Activated CD4-positive, alpha-beta T cell treated with anti-CD3 and anti-CD28 coated beads, Interleukin-2, amount 50 U/mL, for 24 hours (primary cell): ENCODE measurements at places on chromosomes 2 and 18.
A peak's percentile ranks its signal among the peaks of the same experiment; 100 is the strongest.

DNA sequence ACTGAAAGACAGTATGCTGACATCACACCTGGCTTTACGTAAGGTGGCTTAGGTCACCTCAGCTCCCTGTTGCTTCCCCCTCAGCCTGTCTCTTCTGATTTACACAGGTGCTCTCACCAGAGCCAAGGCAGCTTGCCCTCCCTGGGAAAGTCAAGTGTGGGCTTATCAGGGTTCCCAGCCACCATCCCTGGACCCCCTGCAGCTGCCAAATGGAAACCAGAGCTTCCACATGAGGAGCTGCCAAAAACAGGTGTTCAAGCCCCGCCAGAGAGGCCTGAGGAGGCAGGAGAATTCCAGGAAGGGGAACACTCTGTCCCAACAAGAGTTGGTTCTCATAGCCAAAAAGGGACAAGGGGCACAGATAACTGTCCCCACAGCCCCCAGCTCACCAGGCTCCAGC lies 266.7 kb downstream of the ATAD2B start:
- DNase-seq: no peak

DNA sequence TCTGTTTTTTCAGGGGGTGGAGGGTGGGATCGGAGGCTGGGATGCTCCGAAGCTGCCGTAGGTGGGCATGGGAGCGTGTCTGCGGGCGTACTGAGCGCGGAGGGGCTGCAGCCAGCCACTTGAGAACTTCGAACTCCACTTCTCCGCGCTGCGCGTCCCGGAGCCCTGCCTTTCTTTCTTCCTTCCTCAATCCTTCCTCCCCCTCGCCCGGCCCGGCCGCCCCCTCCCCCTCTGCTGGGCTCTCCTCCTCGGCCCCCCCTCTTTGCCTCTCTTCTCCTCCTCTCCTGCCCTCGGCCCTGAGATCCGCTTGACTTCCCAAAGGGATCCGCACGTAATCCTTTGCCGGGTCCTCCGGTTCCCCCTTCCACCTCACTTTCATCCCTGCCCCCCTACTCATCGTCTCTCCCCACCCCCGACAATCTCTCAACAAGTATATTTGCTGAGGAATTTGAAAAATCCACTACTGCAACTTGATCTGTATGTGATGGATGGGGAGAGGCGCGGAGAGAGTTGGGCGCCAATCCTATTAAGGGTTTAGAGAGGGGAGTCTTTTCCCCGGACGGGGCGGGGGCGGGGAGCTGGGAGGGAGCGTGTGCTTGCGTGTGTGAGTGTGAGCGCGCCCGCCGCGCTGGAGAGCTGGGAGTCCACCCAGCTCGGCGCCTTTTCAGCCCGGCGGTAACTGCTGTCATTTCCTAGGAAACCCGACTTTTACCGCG lies 1.1 kb downstream of the GLI2 start:
- no peak for DNase-seq

- DNase-seq: no peak
These were observed 136.0 kb downstream of the CTIF start for GRCh38 chr18:48674758-48675351.

DNA sequence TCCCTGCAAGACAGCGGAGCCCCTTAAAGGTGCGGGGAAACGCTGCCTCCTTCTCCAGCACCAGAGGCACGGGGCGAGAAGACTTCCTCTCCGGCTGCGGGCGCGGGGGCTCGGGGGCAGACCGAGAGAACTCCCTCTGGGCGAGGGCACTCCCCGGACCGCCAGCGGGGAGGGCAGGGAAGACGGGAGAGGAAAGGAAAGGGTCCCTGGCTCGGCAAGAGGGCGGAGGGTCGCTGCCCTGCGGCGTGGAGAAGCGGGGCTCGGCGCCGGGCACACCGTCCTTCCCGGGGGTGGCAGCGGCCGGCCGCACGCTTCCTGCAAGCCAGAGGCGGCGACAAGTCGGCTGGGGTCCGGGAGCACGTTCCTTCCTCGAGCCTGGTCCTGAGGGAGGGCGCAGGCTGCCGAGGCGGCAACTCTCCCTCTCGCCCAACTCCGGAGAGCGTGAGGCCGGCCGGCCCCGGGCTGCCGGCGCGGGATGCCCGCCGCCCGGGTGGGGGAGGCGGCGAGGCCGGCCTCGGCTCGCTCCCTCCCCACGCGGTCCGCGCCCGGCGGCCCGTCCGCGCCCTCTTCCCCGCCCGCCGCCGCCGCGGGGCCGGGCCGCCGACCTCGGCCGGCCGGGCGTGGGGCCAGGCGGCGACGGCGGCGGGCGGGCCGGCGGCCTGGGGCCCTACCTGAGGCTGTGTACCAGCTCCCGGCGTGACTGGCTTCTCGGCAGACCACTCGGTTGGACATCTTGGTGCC lies 1.1 kb downstream of the MEMO1 start:
- peak; percentile 17 for DNase-seq

GRCh38 chr2:112187805-112188596 lies 49.8 kb downstream of the FBLN7 start:
- DNase-seq: peak; percentile 83

- no peak for DNase-seq
These were observed 95.7 kb upstream of the RASGRP3 start for GRCh38 chr2:33380719-33381118.

GRCh38 chr2:54726940-54727339 lies 3.5 kb downstream of the EML6 start:
- no peak for DNase-seq

DNA sequence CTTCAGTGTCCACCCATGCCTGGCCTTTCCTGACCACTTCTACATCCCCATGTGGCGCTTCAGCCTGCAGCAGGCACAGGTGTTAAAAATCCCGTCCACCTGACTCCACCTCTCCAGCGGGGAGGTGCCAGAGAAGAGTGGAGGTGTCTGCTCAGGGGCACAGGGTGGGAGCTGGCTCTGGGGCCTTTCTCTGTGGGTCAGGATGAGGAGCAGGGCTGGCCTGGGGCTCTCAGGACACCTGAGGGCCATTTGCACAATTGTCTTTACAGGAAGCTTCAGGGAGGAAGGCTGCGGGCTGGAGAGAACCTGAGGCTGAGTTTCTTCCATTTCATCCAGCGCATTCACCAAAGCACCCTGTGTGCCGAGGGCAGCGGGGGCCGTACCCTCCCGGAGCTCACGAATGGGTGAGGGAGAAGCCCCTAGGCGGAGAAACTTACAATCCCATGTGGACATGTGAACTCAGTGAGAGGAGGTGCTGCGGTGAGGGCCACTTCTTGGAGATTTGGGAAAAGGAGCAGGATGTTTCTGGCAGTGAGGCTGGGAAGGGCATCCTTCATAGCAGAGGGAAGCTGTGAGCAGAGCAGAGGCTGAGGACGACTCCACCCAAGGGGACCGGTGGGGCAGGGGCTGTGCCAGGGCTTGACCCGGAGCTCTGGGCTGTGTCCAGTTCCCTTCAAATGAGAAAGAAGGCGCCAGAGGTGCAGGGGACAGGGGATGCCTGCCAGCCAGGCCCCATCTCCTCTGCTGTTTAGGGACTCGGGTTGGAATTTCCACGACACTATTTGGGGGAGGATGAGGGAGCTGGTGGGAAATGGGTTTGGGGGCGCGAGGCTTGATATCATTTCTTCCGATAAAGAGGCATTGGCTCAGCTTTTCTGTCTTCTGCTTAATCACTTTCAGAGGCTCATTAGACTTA lies 155.2 kb upstream of the MYCN start:
- no peak for DNase-seq

DNA sequence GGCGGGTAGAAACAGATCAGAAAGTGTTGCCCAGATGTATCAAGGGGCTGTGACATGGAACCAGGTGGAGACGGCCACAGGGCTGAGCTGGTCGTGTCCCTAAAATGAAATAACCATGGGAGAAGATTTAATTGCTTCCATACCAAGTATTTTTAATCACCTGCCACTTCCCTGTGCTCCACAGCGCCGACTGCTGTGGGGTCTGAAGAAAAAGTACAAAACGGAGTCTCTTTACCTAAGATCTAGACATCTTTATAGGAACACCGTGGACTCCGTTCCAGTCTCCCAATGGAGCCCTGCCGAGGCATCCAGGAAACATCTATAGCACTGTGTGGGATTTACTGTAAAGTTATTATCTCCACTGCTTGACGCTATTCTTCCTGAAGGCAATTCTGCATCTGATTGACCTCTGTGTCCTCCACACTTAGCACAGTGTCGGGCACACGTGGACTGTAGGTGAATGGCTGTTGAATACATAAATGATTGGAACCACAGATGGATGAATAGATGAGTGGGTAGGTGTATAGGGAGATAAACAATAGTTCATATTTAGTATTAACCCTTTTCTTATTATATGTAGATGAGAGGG lies 21.6 kb upstream of the GYPC start:
- no peak for DNase-seq

DNA sequence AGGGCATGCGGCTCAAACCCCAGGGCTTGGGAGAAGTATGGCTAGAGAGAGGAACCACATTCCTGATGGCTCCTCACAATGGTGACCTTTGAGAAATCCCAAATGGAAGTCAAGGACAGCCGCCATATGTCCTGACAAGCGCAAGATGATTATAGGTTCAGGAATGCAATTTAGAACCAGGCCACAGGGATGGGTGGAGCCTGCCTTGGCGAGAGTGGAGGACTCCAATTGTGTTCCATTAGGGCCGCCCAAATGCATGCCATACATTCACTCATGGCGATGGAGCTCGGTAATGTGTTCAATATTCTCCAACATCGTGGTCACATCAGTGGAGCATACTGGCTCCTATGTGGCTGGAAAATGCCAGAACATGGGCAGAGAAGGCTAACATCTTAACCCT lies 662.9 kb upstream of the ID2 start:
- no peak for DNase-seq
